ENCODE measurements at places on chromosomes 11 and 22.

DNA sequence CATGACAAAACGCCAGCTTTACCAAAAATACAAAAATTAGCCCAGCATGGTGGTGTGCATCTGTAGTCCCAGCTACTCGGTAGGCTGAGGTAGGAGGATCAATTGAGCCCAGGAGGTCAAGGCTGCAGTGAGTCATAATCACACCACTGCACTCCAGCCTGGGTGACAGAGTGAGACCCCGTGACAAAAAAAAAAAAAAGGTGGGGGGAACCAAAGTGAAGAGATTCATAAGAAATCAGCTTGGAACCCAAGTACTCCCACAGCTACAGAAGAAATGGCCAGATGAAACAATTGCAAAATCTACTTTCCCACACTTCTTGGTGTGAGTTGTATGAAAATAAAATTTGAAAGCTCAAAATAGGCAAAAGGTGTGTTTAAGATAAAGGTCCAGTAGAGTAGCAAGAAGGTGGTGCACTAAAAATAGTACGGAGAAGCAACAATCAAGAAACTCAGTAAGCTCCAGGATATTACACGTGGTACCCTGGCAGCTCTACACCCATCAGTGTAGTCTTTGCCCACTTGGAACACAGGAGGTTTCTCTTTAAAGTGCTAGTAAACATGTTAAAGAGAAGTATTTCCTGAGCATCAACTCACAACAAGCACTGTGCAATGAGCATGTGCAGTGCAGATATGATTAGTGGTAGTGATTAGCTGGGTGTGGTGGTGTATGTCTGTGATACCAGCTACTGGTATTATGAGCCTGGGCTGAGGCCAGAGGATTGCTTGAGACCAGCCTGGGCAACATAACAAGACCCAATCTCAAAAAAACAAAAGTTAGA, 5.3 kb downstream of the HARBI1 start:
- no peak for DNase-seq

DNA sequence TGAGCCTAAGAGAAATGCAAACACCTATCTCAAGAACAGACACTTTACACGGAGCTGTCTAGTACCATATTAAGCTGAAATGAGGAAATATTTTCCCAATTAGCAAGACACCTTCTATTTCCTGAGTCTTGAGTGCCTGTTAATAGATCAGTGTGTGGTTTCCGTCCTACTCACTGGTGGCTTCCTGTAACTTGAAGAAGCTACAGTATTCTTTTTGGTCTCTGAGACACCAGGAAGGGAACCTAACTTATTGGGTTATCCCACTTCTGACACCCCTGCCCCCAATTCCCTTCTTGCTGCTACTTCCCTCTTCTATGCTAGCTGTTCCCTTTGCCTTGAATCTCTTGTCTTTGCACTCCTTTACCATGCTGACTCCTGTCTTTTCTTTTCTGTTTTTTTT, 92.7 kb downstream of the FDX1 start:
- DNase-seq, result no peak

DNA sequence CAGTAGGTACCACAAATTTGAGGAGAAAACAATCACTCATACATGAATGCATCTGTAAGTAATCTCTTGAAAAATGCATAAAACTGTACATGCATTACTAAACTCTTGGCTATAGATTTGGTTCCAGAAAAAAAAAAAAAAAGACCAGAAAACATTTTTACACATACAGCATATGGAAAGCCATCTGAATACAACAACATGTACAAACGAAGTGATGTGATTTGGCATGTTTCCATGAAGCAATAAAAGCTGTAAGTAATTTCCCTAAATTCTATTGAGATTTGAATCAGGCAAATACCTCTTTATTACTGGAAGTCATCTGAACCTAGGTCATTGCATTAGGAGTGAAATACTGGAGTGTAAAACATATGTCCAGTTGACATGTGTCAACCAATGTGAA, 31.9 kb upstream of the ZC3H12C start:
- no peak for DNase-seq

- no peak for DNase-seq
Measured at GRCh38 chr11:19666951-19667350, 45.7 kb upstream of the NAV2 start.

GRCh38 chr11:22192642-22193347, at the start of gene ANO5:
ANO5 (plus strand) TSS chr11:22193085; CDS start chr11:22193493, 408 bp downstream.
- no peak for DNase-seq

GRCh38 chr22:43820651-43821305, 8.7 kb upstream of the EFCAB6 start:
- DNase-seq, result no peak

GRCh38 chr11:20483931-20484330, 96.4 kb downstream of the PRMT3 start:
- DNase-seq, result no peak

DNA sequence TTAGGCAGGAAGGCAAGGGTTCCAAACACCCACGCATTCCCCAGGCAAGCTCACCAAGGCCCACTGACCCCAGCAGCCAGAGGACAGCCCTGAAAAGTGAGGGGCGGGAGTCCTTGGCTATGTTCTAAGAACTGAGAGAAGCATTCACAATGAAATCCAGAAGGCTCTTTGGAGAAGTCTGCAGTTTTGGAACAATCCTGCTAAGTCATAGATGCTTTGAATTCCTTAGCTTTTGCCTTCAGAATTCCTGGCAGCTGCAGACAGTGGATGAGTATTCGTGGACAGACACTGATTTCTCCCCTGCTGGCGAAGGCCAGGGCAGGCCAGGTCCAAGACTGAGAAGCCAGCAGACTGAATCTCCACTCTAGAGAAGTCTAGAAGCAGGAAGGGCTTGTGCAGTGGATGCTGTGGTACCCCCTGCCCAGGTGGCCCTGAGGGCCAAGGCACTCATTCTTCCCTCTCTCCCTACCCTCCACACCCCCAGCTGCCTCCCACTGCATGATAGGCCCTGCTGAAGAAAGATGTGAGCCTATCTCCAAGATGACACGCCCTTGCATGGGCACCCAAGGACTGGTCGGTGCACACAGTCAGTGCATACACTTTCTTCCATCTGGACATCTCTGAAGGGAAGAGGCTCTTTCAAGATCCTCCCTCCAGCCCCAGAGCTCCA, 133.2 kb upstream of the TEAD1 start:
- DNase-seq, result no peak

DNA sequence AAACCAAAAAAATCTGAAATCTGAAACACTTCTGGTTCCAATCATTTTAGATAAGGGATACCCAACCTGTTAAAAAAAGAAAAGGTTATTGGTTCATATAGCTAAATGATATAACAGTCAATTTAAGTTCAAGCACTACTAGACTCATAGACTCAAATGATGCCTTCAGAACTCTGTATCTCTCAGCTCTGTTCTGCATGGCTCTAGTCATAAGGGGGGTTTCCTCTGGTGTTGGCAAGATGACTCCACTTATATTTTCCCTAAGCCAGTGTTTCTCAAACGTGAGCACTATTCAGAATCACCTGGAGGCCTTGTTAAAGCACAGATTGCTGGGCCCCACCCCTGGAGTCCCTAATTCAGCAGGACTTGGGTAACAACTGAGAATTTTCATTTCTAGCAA, 11.5 kb upstream of the RRAS2 start:
- DNase-seq, result no peak

DNA sequence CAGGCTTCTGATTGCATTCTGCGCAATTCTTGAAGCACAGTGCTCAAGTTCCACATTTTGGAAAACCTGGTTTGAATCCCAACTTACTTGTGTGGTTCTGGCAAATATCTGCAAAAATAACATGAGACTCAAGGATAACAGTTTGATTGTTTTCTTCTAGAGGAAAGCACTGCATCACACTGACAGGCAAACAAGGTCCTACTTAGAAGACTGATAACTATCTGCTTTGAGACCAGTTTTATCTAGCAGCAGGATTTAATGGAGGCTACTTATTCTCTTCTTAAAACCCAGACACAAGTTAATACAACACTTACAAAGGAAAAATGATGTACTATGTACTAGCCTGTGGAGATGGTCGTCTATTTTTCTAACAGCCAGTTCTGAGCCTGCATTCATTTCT, 41.4 kb downstream of the RIC3 start:
- no peak for DNase-seq

- no peak for DNase-seq
Measured at GRCh38 chr22:20001082-20001638, 15.5 kb downstream of the ARVCF start.

- peak; percentile 18 for DNase-seq
Measured at GRCh38 chr22:38572065-38572464, 2.1 kb upstream of the DMC1 start.

DNA sequence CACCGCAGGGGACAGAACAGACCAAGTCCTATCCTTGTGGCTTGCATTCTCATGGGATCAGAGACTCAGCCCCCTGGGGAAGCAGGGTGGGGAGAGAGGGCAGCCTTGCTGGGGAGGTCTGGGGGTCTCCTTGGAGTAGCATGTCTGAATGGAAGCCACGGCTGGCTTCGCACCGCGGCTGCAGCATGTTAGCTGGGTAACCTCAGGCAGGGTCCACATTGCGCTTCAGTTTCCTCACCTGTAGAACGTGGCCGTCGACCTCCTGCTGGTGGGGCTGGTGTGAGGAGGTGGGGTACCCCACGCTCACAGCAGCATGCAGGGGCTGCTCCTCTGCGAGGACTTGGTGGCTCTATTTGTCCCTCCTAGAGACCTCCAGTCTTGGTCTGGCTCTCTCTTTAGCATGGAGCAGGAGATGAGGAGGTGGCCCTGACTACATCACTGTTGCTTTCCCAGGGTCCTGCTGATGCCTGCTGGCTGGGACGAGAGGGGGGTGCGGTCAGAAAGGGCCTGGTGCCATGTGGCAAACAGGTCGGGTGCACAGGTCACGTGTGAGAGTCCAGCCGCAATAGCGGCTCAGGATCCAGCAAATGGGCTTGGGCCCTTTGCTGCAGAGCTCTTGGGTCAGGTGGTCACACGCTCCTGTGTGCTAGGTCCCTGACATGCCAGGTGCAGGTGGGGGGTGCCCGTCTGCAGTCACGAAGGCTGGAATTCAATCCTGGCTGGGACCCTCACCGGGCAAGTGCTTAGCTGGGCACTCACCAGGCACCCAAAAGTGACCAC, 35.4 kb upstream of the SMIM38 start:
- DNase-seq, result no peak

DNA sequence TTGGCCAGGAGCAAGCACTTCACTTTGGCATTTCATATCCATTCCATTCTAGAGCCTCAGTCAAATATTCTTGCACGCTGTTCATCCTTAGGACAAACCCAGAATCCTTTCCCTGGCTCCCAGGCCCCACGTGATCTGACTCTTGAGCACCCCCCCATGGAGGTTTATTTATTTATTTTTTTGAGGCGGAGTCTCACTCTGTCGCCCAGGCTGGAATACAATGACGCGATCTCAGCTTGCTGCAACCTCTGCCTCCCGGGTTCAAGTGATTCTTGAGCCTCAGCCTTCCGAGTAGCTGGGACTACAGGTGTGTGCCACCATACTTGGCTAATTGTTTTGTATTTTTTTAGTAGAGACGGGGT, 12.7 kb upstream of the TSGA10IP start:
- no peak for DNase-seq

All from activated T-helper 2 cell treated with anti-CD3 and anti-CD28 coated beads, Interferon-gamma antibody, Interleukin-2, Interleukin-4, amounts not matched to agents 10 μg/mL and 5 μg/mL and 100 μg/mL, durations not matched to agents 14 hours and 24 hours and 36 hours (primary cell).